ENCODE measurements at places on chromosomes 4 and X.

DNA sequence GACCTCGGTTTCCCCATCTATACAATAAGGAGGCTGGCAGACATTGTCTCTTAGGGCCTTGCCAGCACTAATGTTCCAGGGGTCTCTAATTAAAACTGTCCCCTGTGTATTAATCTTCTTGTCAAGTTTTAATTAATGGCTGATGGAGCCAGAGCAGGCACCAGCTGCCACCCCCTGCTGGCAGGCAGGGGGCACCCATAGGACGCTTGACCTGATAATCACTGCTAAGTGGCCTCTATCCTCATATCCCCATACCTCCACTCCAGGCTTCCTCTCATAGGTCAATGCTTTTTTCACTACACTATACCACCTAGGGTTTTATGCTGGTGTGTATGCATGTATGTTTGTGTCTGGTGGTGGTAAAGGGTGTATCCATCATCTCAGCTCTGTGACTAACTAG, 89.4 kb downstream of the EFNB1 start:
- no peak for DNase-seq

DNA sequence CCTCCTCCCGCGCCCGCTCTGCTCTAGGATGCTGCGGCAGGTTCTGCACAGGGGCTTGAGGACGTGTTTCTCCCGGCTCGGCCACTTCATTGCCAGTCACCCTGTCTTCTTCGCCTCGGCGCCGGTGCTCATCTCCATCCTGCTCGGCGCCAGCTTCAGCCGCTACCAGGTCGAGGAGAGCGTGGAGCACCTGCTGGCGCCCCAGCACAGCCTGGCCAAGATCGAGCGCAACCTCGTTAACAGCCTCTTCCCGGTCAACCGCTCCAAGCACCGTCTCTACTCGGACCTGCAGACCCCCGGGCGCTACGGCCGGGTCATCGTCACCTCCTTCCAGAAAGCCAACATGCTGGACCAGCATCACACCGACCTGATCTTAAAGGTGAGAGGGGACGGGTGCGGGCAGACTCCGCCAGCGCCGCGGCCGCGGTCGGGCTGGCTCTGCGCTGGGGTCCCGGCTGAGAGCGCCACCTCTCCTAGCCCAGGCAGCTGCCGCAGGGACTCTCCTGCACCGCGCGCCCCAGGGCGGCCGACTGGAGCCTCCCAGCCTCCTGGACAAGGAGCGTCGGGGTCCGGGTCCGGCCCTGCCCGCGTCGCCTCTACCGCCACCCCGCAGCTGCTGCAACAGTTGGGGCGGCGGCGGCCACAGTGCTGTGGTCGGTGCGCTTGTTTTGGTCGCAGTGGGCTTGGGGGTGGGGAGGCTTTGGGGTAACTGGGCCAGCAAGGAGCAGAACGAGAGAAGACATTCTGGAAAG, at the start of gene PTCHD1:
Gene PTCHD1 (plus strand): TSS at position 2 of the 752 bp plus-strand sequence. CDS start 27 bp downstream, at position 29.
- DNase-seq = no peak

GRCh38 chr4:88318751-88319350, 34.5 kb upstream of the PPM1K start:
- no peak for DNase-seq

DNA sequence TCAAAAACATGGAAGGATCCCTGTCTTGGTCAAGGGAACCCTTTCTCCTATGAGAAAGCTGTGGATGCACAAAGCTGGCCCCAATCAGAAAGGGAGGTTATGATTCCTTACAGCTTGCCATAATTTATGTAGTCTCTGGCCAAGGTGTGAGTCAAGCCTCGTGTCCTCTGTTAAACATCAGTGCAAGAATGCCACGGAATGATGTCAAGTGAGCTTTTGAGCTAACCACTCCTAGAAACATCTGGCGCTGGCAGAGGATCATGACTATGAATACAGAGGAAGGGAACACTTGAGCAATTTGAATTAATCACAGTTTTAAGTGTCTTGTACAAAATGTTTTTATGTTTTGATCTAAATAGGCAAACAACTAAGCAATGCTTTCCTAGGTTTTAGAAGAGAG, 51.5 kb upstream of the RAP2C start:
- no peak for DNase-seq
